ENCODE measurements at places on chromosomes 4 and X.

DNA sequence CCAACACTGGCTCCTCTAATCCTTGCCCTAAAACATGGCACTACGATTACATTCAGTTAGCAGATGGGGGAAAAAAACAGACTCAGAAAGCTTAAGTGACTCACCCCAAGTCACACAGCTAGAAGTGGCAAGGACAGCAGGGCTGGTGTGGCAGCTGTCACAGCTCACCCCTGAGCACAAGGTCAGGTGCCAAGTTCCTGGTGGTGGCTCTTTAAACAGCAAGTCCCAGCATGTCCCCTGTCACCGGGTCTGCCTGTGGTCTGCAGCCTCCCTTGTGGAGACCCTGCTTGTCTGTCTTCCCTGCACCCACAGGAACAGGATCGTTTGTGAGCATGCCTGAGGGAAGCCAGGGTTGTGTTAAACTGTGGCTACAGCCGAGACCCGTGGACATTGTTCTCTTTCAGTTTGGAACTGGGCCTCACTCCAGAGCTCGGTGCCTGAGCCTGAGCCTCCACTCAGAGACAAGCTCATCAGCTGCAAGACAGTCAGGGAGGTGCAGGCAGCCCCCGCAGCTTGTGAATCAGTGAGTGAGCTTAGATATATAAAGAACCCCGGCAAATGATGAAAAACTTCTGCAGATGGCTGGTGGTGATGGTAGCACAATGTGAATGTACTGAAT is 260.8 kb downstream of the BCOR start:
- no peak for DNase-seq

- no peak for DNase-seq
These were observed 631.1 kb upstream of the FAT1 start for GRCh38 chr4:187354740-187355139.

DNA sequence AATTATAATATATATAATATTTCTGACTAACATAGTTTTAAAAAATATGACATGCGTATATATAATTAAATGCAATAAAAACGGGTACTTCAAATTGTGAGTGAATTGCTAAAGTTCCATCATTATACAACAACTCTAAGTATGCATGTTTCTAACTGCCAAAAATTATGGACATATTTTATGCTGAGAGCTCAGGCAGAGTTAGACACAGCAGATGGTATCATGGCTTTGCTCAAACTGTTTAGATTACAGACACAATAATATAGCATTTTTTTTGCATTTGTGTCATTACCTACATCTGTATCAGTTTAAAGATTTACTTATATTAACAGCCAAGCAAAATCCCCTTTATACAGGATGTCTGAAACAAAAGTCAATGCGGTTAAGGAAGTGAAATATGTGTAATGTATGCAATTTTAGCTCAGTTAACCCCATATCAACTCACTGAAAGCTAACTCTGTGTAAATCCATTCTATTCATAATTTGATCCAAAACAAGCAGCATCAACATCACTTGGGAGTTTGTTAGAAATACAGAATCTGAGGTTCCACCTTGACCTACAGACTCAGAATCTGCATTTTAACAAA is 119.1 kb upstream of the CNKSR2 start:
- no peak for DNase-seq

GRCh38 chr4:3875466-3875865 is 109.3 kb downstream of the ADRA2C start:
- no peak for DNase-seq

GRCh38 chr4:164538097-164538496 is 215.8 kb upstream of the SMIM31 start:
- DNase-seq, result no peak

DNA sequence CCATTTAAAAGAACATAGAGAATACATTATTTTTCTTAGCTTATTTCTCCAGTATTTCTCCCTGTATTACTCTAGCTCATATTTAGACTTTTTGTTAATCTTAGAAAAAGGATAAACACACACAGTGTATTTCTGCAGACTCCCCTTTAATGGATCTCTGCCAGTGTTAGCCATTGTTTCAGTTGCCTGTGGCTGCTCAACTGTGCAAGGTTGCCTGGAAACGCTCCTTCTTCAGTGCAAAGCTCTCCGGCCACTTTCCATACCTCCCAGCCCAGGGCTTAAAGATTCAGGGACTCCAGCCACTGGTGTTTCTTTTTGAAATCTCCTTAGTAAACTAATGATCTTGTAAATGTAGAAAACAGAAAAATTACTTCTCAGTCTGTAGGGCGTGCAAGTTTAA is 104.9 kb downstream of the SLIT2 start:
- no peak for DNase-seq

- no peak for DNase-seq
These were observed 163.9 kb downstream of the SLC7A11 start for GRCh38 chr4:138078253-138078652.

- no peak for DNase-seq
These were observed 118.5 kb upstream of the PABPC4L start for GRCh38 chr4:134320048-134320447.

DNA sequence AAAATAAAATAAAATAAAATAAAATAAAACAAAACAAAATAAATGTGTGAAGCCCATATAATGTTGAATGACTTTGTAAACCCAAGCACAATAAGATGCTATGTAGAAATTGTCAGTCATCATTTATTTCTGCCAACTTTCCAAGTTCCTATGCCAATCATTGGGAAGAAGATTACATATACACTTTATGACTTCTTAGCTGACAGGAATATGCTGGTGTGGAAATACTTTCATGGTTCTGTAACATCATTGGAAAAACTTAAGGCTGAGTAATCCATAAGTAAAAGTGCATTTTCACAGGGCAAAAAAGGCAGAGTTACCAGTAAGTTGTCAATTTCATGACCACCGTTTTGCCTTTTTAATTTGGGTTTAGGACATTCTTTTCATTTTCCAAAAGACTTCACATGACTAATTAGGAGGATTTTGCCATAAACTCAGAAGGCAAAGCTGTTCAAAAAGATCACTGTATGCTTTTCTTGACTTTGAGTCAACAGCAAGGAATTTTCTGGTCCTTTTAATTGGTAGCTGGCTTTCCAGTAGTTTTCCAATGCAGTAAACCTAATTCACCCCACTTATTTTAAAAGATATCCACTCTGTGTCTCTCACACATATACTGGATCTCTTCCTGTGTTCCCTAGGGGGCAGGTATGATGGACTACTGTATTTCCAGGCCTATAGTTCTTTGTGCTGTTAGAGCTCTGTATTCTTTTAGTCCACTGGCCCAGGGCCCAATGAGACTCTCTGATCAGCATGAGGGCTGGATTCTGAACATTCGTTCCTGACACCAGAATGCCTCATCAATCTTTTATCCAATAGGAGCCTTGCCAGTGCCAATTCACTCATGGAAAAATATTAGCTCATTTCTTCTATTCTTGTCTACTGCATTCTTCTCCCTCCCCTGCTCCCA is 26.2 kb upstream of the SCRG1 start:
- peak; percentile 80 for DNase-seq

DNA sequence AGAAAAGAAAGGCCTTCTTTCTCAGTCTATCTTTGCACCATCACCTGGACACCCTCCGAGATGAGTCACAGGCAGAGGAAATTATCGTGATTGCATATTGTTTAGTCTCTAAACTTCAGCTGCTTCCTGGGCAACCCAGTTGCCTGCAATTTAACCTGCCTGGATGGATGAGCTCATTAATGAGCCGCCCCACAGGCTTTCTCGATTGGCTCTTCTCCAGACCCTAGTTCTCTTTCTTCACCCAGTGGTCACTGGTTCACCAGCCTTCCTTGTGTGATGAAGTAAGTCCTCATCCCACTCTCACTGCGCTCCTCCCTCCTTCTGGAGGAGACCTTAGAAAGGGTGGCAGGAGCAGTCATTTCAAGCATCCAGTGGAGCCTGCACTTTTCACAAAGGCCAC is 94.4 kb downstream of the SOWAHB start:
- no peak for DNase-seq

- no peak for DNase-seq
These were observed 92.1 kb downstream of the SCD5 start for GRCh38 chr4:82706349-82707000.

GRCh38 chr4:3189459-3189858 is 59.5 kb upstream of the MSANTD1 start:
- DNase-seq, result no peak

GRCh38 chr4:97866821-97867556 is 276.3 kb downstream of the STPG2 start:
- no peak for DNase-seq

GRCh38 chr4:40980318-40980883 is 230.6 kb downstream of the NSUN7 start:
- no peak for DNase-seq

DNA sequence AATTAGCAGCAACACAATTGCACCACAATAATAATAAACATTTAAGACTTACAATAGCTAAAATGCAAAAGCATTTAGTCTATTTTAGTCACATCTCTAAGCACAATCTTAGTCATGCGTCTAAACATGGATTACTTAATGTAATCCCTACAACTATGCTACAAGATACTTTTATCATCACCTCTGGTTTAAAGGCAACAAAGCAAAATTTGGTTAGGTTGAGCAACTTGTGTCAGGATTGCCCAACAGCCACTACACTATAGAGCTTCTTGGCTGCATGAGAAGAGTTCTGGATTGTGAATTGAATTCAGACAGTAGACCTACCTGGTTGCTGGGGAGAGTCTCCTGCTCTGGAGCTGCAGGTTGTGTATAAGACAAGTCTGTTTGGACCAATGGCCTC is 146.5 kb upstream of the PUDP start:
- no peak for DNase-seq

GRCh38 chr4:117770269-117771102 is 263.8 kb upstream of the NDST3 start:
- no peak for DNase-seq

- no peak for DNase-seq
These were observed 280.5 kb downstream of the TLL1 start for GRCh38 chr4:166153548-166153947.

DNA sequence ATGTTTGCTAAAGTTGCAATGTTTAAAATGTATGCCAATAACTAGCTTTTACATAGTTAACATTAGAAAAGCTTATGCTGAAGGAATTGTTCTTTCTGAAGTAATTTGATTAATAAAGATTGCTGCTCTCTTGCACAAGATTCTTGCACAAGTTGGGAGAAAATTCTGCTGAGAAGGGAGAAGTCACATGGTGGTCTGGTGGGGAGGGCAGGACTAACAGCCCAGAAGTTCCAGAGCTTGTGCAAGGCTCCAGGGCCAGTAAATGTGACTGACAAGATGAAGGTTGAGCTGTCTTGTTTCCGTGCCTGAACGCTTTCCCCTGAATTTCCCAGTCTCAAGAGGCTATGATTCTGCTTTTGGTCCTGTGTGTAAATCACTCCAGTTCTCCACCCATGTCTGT is 112.9 kb upstream of the VCX start:
- no peak for DNase-seq

- no peak for DNase-seq
These were observed 37.2 kb downstream of the TMEM47 start for GRCh38 chrX:34619920-34620319.

- DNase-seq, result no peak
These were observed 35.9 kb downstream of the STK26 start for GRCh38 chrX:132058975-132059374.

DNA sequence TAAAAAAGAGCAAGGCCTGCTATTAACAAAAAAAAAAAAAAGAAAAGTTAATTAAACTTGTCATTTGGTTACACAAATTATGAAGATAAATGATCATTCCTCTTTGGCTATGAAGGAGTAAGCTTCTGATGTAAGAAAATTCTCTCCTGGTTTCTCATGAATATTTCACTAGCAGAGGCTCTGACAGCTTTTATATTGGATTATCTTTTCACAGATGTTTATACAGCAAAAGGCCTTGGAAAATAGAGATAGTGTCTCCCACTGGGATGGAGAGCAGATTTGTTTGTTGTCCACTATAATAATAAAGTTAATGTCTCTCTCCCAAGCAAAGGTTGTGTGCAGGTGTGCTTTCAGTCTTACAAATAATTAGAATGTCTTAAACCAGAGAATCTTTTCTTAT is 40.7 kb upstream of the PDGFC start:
- DNase-seq, result no peak

GRCh38 chrX:72461766-72462165 is 110.9 kb downstream of the HDAC8 start:
- no peak for DNase-seq

GRCh38 chr4:73684097-73684496 is 56.3 kb upstream of the CXCL8 start:
- DNase-seq, result no peak

GRCh38 chr4:40199179-40199670 is 2.4 kb downstream of the RHOH start:
- DNase-seq, result no peak

DNA sequence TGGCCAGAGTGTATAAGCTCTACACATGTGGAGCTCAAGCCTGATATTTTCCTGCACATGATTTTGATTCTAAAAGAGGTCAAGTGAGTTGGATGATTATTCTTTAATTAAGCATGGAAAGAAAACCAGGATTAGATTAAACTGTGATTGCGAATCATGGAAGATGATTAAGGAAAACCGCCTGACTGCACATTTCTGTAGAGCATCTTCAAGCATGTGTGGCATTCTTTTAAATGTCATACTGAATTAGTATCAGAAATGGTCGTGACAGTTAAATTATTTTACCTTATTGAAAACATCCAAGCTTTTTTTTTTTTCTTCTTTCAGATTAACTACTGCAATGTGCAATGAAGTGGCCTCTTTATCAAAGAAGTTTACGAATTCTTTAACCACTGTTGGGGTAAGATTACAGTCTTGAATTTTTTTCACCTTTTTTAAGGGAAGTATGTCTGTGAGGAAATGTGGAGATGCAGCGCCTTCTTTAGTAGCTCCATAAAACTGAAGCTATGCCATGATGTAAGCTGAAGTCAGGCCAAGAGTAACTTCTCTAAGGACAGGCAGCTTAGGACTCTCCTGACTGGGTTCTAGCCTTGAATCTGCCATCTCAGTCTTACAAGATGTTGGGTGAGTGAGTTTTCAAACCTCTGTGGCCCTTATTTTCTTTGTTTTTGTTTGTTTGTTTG is 67.9 kb downstream of the FAM114A1 start:
- DNase-seq, result no peak

GRCh38 chr4:54543088-54543795 is 114.5 kb upstream of the KIT start:
- DNase-seq, result no peak

- no peak for DNase-seq
These were observed 6.6 kb upstream of the GBA3 start for GRCh38 chr4:22686141-22686540.

DNA sequence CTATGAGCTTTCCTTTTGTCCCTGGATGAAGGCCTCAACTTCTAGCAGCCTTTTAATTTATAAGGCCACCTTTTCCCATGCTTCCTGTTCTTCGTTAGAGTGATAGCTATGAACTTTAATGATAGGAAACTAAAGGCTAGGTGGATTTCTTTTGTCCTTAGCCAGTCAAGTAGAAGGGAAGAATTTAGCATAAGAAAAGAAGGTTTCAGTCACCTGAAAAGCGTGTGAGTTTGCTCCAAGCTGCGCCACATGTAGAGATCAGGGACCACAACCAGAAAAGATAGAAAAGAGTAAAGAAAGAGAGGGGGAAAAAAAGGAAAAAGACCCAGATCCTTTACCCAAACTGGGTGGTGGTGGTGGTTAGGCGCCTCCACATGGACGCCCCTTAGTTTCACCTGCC is 28.6 kb downstream of the LUZP4 start:
- DNase-seq, result no peak

Measured in ascending aorta (tissue), 2 donors.